Globus pallidus (tissue), 1 donor: ENCODE measurements at places on chromosomes 11 and 22.

DNA sequence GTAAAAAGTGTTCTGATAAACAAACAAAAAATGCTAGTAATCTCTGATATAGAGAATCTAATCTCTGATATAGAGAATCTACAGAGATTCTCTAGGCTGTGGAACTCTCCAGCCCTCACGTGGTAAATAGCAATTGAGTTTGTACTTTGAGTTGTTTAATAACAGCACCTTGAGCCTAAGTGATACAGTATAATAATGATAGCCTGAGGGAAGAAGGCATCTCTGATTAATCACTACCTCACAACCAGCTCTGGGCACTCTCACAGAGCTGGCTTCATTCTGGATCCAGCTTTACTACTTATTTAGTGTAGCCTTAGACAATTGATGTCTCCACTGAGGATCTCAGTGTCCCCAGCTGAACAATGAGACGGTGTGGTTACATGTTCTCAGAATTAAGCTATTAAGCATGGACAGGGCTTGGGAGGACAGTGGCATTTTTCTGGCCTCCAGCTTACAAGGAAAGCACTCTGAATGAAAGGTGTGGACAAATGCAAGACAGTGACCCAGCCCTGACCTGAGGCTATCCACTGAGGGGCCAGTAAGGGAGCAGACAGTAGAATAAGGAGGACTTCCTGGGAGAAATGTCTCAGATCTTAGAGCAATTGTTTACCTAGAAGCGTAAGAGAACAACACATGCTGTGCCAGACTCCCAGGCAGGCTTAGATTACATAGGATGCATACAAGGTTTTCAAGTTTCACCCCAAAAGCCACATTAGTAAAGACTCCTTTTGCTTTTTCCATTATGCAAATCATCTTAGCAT lies 88.7 kb upstream of the DRD2 start:
- DNase-seq, result no peak

DNA sequence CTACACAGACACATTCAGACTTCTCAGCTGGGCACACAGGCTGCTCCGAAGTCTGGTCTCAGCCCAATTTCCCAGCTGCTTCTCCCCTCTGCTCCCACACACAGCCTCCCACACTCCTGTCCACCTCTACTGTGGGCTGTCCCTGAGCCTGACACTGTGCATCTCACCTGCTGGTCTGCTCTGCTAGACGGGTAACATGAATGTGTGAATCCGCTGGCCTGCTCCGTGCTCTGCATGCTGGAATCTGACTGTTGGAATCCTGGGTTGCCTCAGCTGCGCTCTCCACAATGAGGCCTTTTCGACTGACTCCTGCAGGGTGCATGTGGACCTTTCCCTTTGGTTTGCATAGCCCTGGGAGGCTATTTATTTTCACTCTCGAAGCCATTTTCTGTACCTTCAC lies 489.5 kb upstream of the B3GAT1 start:
- no peak for DNase-seq

DNA sequence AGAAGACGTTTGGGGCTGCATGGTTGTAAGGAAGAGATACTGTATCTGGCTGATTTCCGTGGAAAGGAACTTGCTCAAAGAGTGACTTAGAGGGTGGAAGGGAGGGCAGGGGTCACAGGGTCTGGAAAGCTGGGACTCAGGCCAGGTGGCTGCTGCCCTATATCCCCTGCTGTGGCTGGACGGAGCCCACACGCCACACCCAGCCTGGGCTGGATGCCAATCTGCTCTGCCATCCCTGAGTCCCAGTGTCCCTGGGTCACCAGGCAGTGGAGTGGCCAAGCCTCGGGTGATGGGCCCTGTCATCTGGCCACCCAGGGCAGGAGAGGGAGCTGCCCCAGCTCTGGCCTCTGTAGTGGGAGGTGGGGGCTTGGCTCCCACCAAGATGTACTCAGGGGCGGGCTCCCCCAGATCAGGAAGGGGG lies 26.5 kb upstream of the KRTAP5-7 start:
- no peak for DNase-seq

DNA sequence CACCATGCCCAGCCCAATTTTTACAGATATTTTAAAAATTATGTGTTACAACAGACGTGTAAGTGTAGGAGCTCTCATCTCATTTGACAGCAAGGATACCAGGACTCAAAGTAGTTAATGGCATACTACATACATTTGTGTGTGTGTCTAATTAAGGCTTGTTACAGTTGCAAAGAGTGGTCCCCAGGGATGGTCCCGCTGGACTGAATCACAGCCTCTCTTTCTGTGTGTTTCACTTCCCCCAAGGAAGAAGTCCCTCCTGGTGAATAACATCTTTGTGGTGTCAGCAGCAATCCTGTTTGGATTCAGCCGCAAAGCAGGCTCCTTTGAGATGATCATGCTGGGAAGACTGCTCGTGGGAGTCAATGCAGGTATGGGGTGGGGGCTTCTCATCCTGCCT lies 17.2 kb downstream of the SLC2A11 start:
- no peak for DNase-seq

DNA sequence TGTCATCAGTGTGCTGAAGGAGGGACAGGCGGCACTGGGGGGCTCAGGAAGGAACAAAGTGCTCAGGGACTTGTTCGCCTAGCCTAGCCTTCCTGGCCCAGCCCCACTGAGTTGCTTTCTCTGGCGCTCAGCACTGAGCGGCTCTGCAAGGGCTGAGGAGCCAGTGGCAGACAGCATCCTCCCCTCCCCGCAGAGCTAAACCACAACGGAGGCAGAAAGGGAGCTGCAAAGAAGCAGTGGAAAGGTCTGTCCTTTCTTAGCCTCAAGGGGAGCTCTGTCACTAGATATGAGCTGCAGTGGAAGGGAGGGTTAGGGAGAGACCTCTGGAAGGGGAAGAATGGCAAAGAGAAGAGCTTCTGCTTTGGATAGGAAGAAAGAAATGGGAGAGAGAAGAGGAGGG lies 89.7 kb upstream of the PHOX2A start:
- DNase-seq, result peak; percentile 10

GRCh38 chr11:43381802-43382201 lies 23.1 kb downstream of the TTC17 start:
- no peak for DNase-seq

GRCh38 chr11:65498042-65498726 lies 661 bp upstream of the MALAT1 start:
- DNase-seq, result peak; percentile 81

GRCh38 chr22:42957544-42957943 lies 57.4 kb downstream of the PACSIN2 start:
- DNase-seq, result no peak

- no peak for DNase-seq
Measured at GRCh38 chr22:19701420-19702145, 12.7 kb upstream of the SEPTIN5 start.
